ENCODE measurements at places on chromosomes 4 and X. TPM values are rescaled to one million over a fixed set of nuclear protein-coding genes. Genes with fewer than 3 reads are reported as not detected.

The BEX5 gene
- 3.9 TPM for total RNA-seq

The NAAA gene
- total RNA-seq, result 16.3 TPM

The TGIF2LX gene
- not detected for total RNA-seq

The TMEM154 gene
- 3.9 TPM for total RNA-seq

The ENOPH1 gene
- 51.0 TPM for total RNA-seq

The NUDT10 gene
- 0.94 TPM for total RNA-seq

The POLN gene
- 5.9 TPM for total RNA-seq

The MRFAP1L1 gene
- total RNA-seq, result 51.9 TPM

The ZCCHC4 gene
- 6.2 TPM for total RNA-seq

The PCDH11X gene
- not detected for total RNA-seq

The GPC4 gene
- under 0.01 TPM for total RNA-seq

The PAGE5 gene
- total RNA-seq, result not detected

The KLHL4 gene
- total RNA-seq, result 32.0 TPM

The SEC24B gene
- total RNA-seq, result 13.9 TPM

The SOX3 gene
- total RNA-seq, result not detected

The SPANXB1 gene
- not detected for total RNA-seq

The FGF5 gene
- total RNA-seq, result 1.7 TPM

Measured in endothelial cell of coronary artery (primary cell).